ENCODE measurements at places on chromosomes 3 and 15.

GRCh38 chr15:82875411-82876003 is 66.1 kb downstream of the WHAMM start:
- no peak for DNase-seq

DNA sequence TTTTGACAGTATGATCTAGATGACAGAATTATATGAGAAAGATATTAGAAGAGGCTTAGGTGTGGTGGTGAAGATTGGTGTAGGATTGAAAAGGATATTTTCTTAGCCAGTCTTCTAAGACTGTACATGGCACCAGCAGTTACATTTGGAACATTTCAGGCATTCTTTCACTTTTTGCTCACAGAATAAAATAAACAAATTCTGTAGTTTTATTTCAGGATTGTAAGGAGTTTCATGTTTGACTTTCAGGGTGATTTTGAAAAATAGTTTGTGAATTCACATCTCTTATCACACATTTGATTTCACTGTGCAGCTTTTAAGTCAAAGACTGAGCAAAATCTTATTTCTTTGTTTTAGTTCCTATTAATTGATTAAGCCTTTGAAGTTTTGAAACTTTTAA is 27.1 kb downstream of the DNAJC13 start:
- peak; percentile 50 for DNase-seq

DNA sequence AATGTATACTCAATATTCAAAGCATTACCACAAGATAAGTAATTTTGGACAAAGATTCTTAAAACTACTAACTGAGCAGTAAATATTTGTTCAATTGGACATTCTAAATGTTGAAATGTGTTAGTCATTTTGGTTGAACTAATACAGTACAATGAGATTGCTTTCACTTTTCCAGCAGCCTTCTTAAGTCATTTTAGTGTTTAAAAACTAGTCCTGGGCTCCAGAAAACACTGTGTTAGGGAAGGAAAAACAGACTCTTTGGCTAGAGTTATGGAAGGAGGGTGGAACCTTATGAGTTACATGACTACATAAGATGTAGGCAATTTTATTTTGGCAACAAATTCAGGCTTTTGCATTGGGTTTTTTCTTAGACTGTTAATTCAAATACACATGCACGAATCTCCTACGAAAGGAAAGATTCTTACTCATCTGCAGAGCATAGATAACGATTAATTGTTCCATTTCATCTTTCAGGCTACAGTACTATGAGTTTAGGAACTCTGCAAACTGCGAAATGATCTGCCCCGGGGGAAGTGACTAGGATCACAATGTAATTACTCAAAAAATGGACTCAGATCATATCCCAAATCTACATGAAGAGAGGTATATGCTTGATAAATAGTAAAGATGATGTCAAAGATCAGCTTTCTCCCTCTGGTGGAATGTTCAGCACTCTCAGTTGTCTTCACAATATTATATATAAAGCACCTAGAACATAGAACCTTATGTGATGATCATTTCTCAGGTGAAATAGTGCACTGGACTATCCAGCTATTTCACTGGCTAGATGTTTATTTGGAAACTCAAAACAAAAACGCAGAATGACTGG is 492.8 kb upstream of the MDFIC2 start:
- DNase-seq, result peak; percentile 77

GRCh38 chr3:56787784-56788256 is 13.9 kb downstream of the ARHGEF3 start:
- no peak for DNase-seq

DNA sequence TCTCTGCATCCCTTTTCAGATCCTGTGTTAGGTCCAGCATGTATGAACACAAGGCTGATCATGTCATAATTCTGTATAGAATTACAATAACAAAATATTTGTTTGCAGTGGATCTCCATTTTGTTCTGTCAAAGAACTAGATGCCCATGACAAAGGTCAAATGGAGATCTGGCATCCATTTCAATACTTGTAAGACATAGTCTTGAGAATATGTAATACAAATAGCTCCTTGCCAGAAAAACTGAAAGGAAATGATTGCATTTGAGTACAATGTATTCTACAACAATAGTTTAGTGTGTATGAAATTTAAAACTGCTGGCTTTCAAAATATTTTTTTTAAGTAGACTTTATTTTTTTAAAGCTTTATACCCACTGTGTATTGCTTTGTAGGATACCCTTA is 101.1 kb downstream of the CMSS1 start:
- DNase-seq, result no peak

DNA sequence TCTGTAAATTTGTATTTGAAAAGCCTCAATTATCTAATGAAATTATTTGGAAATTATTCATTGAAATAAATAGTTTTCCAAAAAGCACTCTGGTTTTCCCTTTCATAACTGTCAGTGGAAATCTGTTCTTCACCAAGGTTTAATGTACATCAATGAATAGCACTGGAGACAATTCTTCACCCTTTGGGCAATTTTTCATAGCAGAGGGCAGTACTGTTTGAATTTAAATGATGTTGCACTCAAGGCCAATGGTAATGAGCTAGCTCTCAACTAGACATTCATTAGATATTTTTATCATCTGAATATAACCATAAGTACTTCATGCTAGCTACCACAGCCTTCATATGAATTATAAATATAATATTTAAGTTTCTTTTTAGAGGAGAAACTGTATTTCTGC is 658.2 kb upstream of the CCDC54 start:
- DNase-seq, result no peak

Measured in iris pigment epithelial cell (primary cell).